Ovary (tissue), 10 donors: ENCODE measurements at places on chromosomes 6 and 20. TPM values are rescaled to one million over a fixed set of nuclear protein-coding genes. Genes with fewer than 3 reads are reported as not detected.
A peak's percentile ranks its signal among the peaks of the same experiment; 100 is the strongest.

DNMT3B gene
- total RNA-seq = 0.68 TPM

DNA sequence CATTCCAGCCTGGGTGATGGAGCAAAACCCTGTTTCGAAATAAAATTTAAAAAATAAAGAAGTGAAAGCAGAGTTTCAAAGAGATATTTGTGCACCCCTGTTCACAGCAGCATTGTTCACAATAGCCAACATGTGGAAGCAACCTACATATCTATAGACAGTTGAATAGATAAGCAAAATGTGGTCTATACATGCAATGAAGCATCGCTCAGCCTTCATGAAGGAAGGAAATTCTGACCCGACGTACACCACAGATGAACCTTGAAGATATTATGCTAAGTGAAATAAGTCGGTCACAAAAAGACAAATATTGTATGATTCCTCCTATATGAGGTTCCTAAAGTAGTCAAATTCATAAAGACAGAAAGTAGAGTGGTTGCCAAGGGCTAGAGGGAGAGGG lies 6.5 kb upstream of the NCOA6 start:
- DNase-seq = no peak

DNA sequence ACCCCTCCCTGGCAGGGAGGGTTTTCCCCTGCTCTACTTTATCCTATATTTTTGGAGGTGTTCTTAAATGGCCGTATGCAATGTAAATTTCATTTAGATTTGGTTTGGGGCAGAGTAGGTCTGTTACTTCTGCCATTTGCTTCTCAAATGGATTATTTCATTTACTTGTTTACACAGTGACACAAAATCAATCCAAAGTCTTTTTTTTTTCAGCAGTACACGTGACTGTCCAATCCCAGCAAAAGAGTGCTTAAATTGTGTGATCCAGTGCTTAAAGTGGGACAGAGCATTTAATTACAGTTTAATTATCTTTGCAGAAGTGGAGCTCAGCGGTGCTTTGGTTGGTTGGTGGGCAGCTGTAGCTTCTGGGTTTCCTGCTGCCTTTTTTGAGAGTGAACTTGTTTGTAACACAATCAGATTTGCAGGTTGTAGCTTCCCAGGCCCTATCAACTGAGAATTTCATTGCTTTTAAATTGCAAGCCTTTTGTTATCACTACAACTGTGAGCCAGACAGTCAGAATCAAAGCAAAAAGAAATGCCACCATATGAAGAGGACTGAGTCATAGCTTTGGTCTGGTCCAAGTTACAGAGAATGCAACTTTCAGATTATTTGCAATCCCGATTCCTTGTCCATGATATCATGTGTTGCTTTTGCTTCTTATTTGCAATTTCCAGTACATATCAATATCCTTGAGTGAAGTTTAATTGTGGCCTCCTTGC lies 216.9 kb downstream of the DOK5 start:
- DNase-seq = no peak

GRCh38 chr6:140193269-140193668 lies 818.8 kb upstream of the CITED2 start:
- no peak for DNase-seq

GRCh38 chr20:5719861-5720403 lies 30.3 kb upstream of the SHLD1 start:
- no peak for DNase-seq

DNA sequence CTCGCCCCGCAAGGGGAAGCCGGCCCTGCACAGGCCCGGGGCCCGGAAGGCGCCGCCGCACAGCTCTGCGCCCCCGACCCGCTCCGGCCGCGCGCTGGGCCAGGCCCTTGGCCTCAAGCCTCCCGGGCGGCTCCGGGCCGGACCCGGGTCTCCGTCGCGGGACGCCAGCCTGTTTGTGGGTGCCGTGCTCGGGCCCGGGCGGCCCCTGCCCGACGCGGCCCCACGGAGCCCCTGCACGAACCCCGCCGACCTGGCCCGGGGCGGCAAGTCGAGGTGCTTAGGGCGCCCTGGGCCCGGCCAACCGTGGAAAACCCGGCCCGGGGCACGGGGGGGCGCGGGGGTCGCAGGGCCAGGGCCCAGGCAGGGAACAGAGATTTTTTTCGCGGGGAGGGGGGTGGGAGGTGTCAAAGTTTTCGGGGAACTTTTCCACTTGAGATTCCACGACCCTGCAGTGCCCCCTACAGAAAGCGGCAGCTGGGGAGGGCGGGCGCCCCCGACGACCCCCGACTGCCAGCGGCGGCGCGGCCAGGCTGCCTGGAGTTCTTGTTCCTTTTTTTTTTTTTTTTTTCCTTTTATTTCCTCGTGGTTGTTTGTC lies 805 bp upstream of the STX16 start:
- peak; percentile 72 for DNase-seq

- no peak for DNase-seq
These were observed 214.4 kb upstream of the KCNG1 start for GRCh38 chr20:51237278-51237677.

ADGRF1 gene
- not detected for total RNA-seq

DNA sequence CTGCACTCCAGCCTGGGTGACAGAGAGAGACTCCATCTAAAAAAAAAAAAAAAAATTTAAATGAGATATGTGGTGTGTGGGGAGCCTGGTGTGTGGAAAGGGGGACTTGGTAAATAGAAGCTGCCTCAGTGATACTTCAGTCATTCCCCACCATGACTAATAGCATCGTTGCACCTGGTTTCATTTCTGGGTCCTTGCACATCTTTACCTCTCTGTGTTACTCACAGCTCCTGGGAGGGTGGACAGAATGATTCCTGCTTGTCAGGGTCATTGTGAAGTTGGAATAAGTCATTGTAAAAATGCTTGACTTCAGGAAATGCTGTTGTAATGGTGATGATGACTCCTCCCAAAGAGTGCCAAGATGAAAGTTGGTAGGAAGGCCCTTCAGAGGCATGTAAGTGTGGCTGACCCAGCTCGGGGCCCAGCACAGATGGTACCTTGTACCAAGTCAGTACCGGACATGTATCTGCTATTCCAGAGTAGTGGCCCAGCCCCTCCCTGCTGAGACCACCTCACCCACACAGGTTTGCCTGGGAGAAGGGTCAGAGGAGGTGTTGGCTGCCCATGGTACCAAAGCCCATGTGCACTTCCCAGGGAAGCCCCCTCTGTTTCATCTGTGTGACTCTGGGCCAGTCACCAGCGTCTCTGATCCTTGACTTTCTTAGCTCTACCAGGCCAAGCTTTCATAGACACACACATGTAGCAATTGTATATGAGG lies 48.4 kb downstream of the PLAGL2 start:
- no peak for DNase-seq
